ENCODE measurements at places on chromosomes 4 and X.

DNA sequence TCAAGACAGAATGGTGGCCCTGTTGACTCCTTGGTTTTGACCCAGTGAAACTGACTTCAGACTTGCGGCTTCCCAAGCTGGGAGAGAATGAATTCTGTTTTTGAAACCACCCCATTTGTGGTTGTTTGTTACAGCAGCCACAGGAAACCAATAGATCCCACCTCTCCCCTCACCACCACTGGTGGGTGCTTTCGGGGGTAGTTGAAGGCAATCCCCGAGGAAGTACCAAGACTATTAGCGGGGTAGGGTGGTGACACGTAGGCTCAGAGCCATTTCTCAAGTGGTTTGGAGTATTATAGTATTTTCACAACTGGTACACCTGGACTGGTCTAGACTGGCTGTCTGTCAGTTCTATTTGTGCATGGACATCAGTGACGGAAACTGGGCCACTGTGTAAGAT is 189.1 kb upstream of the RBPJ start:
- peak; percentile 23 for DNase-seq

GRCh38 chrX:138788771-138789170 is 77.3 kb upstream of the FGF13 start:
- no peak for DNase-seq

GRCh38 chr4:105784761-105785160 is 76.2 kb downstream of the GSTCD start:
- no peak for DNase-seq

DNA sequence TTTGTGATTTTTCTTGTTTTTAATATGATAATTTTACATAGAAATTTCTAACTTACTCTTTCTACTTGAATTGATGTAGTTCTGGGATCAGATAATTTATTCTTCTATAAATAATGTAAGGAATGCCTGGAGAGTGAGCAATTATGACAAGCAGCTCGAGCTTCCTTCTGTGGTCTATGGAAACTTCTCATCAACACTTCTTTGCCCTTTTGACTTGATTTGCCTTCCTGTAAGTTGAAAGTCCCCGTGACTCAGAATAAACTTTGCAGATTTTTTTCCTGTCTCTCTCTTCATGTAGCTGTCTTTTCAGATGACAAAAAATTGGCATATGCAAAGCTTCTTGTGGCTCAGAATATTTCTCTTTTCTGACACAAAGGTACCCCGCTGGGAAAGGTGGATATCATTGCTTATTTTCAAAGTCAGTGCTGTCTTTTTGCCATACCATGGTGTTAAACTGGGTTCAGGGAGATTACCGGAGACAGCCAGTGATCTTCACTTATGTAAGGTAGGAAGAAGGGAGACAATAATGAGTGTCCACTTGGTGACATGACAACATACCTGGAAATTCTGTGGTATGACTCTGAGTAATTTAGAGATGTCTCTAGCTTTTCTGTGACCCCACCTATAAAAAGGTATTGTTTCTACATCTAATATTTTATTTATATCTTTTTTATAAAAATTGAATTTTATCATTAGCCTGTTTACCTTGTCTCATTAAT is 278.6 kb upstream of the GNPDA2 start:
- no peak for DNase-seq

DNA sequence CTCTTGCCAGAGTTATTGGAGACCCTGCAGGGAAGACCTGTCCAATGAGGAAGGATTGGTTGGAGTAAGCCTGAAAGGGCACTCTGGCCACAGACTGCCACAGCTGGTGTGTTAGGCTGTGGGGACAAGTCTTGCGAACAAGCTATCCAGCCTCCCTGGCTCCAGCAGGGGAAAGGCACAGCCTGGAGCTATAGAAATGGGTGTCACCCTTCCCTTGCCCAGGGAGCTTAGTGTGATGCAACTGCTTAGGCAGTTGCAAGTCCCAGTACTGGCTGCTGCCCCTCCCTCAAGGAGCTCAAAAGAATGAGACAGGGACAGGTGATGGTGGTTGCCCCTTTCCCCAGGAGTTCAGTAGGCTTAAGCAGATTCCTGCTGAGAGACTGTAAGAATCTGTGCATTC is 165.7 kb upstream of the CT83 start:
- no peak for DNase-seq

GRCh38 chrX:105823092-105823455 is 735 bp downstream of the NRK start:
- DNase-seq: no peak

DNA sequence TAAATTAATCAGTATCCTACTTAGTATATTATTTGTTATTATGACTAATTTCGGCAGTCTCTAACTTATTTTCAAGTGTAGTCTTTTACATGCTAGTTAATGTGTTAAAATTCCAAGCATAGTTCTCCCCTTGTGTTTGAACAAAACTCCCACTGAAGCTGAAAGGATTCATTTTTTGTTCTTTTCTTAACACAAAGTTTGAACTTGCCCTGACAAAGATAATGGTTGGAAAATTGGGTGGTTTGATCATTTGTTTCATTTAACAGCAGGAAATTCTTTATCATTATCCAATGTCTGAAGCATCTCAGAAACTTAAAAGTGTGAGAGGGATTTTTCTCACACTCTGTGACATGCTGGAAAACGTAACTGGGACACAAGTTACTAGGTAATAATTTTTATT is 36.0 kb downstream of the INTU start:
- no peak for DNase-seq

Measured in activated CD4-positive, alpha-beta T cell treated with anti-CD3 and anti-CD28 coated beads for 4 hours (primary cell).